ENCODE measurements at places on chromosomes 2 and 18.

- DNase-seq, result no peak
These were observed 27.2 kb upstream of the EML4 start for GRCh38 chr2:42141687-42142546.

DNA sequence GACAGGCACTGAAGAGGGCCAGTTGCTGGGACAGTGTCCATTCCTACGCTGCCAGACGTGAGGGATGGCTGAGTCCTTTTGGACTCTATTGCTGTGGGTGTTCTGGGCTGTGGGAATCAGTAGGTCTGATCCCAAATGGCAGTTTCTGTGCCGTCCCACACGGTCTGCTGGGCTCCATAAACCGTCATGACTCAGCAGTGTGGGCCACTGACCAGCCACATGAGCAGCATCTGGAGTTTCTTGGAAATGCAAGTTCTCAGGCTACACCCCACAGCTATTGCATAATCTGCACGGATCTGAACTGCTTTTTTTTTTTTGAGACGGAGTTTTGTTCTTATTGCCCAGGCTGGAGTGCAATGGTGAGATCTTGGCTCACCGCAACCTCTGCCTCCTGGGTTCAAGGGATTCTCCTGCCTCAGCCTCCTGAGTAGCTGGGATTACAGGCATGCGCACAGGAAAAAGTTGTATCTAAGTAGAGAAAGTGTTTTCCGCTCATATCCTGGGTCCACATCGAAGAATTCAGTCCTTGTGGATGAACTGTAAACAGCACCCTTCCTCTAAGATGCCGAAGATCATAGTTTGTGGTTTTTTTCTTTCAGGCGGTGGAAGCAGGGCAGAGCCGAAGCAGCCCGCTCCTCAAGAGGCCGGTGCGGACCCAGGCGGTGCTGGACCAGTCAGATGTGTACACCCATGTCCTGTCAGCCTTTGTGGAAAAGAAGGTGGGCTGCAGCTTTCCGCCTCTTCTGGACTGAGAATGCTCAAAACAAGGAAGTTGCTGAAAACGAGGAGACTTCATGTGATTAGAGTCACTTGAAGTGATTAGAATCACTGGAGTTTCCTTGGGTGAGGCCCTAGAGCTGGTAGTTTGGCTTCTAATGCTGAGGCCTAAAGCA, 25.5 kb downstream of the RMC1 start:
- DNase-seq, result no peak

DNA sequence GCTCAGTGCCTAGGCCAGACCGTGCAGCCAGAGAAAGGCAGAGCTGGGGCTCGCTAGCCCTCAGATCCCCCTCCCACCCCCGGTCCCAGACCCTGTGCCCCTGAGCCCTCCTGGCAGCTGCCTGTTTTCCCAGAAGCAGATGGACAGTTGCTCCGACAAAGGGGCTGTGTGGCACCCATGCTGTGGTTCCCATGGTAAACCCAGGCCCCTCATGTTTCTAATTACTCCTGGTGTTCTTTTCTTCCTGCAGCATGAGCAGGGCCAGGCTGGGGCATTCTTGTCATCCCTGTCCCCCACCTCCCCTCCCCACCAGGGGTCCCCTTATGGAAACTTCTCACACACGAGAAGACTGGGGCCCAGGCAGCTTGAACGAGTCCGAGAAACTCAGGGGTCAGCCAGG, 269.6 kb downstream of the HAUS1 start:
- DNase-seq, result no peak

GRCh38 chr2:196482119-196483065, 157.1 kb upstream of the CCDC150 start:
- no peak for DNase-seq

- DNase-seq, result no peak
These were observed 48.9 kb downstream of the LDLRAD4 start for GRCh38 chr18:13267431-13267873.

Measured in posterior cingulate gyrus (tissue), 11 donors.